NCI-H446 treated with DMSO at 0.1 percent for 48 hours (cell line): ENCODE measurements at places on chromosomes 13 and 19.

GRCh38 chr13:36057041-36057440 lies 74.1 kb downstream of the DCLK1 start:
- DNase-seq, result no peak

- DNase-seq, result no peak
Observed at GRCh38 chr19:27920774-27921173, 1292.2 kb downstream of the UQCRFS1 start.

- no peak for DNase-seq
Observed at GRCh38 chr13:98648141-98648540, 71.2 kb upstream of the STK24 start.

DNA sequence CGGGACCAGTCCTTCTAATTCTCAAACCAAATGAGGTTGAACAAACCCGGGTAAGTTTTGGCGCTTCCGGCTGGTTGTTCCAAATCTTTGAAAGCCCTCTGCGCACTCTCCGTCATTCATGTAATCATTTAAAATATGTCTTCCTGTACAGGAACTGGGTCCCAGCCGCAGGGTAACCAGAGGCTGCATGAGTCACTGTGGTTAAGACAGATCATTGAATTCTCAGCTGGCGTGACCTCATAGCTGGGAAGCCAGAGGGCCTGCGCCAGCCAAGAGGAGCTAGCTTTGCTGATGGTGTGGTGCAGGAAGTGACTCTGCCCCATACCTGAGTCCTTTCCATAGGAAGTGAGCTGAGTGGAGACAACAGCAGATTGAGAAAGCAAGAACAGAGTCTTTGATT lies 135.2 kb downstream of the TSHZ3 start:
- DNase-seq, result no peak

- no peak for DNase-seq
Observed at GRCh38 chr19:16573296-16573695, 1.1 kb upstream of the SLC35E1 start.
